ENCODE measurements at places on chromosomes 3 and 15.

DNA sequence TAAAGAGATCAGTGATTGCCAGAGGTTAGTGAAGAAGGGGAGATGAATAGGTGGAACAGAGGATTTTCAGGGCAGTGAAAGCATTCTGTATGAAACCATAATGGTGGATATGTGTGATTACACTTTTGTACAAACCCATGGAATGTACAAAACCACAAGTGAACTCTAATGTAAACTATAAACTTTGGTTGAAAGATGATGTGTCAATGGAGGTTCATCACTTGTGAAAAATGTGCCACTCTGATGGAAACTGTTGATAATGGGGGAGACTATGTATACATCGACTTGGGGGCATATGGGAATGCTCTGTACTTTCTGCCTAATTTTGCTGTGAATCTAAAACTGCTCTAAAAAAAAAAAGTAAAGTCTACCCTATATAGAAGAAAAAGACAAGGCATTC is 68.7 kb upstream of the ARHGEF3 start:
- no peak for DNase-seq

DNA sequence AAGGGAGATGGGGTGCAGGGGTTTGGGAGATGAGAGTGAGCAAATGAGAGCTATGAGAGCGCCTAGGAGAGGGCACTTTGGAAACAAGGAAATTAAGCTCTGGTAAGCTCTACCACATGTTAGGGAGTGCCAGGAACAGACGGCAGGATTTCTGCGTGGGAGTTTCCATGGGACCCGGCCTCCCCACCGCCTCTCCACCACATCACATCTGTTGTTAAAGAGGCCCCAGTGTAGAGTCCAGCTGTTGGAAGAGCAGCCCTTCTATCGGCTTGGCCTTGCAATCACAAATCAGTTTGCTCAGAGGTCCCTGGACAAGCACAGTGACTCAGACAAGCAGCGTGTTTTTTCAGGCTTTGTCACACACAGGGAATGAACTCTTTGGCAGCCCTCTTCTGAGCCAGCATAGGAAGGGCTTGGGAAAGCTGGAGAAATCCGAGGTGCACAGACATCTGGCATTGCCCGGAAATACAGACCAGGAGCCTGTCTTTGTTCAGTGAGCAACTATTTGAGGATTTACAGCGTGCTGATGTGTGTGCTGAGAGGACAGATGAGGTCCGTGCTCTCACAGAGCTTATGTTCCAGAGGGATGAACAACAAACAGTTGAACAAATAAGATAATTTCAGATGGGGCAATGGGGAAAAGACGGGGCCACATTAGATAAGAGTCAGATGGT is 370.6 kb upstream of the PROK2 start:
- DNase-seq = peak; percentile 76

GRCh38 chr3:9675736-9676290 is 26.5 kb downstream of the MTMR14 start:
- no peak for DNase-seq

DNA sequence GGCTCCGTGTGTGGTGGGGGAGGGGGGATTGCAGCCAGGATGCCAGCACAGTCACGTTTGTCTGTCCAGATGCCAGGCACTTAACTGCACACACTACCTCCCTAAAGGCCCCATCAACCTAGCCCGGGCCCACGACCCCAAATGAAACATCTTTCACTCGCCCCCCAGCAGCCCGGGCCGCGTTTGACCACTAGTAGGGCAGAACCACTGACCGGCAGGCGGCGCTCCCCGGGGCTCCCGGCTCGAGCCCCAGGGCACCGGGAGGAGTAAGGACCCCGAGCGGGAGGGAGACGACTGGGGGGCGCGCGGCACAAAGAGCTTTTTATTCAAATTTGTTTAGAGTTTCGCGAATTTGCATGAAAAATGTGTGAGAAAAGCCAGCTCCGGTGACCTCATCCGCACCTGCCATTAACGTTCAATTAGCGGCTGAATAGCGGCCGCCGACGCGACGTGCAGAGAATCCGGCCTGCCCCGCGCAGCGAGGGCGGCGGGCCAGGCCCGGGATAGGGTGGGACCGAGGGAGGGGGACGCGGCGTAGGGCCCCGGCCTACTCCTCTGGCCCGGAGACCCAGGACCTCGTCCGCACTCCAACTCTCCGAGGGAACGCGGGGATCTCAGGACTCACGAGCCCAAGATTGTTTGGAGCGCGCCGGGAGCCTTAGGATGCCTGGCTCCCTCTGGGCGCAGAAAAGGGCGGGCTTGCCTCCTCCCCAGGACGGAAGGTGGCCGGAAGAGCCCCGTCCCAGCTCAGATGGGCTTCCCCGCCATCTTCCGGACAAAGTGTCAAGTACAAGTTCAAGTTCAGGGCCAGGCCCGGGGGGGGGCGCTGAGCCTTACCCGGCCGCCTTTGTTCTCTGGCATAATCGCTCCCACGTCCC is 64.9 kb upstream of the POLG start:
- no peak for DNase-seq

- DNase-seq = no peak
These were observed 41.3 kb downstream of the CDAN1 start for GRCh38 chr15:42695527-42696071.

DNA sequence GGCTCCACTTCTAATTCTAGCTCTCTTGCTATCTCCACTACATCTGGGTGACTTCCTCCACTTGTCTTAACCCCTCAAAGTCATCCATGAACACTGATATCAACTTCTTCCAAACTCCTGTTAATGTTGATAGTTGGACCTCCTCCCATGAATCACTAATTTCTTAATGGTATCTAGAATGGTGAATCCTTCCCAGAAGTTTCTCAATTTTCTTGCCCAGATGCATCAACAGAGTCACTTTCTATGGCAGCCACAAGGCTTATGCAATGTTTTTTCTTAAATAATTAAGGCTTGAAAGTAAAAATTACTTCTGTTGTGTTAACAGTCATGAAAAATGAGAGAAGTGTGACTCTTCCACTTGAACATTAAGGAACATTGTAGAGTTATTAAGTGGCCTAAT is 164.3 kb downstream of the PCCB start:
- no peak for DNase-seq

- no peak for DNase-seq
These were observed 19.8 kb upstream of the PFN2 start for GRCh38 chr3:149990423-149990948.

- no peak for DNase-seq
These were observed 1173.1 kb downstream of the NSUN3 start for GRCh38 chr3:95235916-95236315.

DNA sequence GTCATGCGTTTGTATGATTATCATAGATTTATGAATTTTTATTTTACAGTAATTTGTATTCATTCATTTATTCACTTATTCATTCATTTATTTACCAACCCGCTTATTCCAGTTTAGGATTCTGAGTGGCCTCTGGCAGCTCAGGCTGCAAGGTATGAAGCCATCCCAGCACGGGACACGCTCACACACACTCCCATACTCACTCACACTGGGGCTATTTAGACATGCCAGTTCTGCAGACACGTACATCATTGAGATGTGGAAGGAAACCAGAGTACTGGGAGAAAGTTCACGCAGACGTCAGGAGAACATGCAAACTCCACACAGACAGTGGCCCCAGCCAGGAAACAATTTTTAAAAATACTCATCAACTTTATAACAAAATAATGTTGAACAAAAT is 5.1 kb downstream of the CDIN1 start:
- no peak for DNase-seq

- no peak for DNase-seq
These were observed 3.5 kb downstream of the FAM174B start for GRCh38 chr15:92651877-92652575.

DNA sequence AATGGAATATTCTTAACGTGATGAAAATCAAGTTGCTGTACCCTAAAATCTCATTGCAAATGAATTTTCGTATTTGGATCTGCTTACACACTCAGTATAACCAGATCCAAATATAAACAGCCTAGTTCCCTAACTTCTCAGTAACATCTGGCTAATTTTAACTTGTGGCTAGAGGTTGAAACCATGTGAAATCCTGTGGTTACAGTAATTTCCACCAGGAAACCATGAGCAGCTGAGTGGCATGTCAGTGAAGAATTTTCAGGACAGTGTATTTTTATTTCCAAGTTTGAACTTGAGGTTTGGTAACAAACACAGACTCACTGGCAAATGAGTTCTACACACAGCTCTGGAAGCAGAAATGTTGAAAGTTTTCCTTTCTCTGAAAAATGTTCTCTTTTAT is 754.1 kb downstream of the NR2F2 start:
- no peak for DNase-seq

Measured in SHP77 (cell line).